ENCODE measurements at places on chromosomes 4 and X.

DNA sequence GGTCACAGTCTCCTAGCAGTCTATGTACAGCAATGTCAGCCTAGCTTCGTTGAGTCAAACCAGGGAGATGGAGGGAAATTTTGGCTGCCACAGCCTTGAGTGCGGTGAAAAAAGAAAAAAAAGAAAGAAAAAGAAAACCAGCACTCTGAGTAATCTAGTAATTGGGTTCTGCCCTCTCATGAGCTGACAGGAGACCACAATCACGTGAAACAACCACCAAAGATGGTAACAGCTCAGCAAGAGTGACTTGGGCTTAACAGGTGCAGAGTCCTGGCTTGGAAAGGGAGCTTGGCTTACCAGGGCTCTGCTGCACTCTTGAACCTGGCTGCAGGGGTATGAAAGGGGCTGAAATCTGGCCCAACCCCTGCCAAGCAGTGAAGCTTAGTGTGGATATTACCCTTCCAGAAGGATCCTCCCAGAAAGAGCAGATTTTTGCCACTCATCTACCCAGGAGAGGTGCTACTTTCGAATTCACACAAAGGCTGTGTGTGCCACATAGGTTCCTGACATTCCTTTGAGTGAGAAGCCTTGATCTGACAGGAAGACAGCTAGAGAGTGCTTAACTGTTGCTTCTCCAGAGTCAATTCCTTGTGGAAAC is 350.3 kb downstream of the PTTG2 start:
- DNase-seq = no peak

GRCh38 chr4:176533159-176533558 is 213.4 kb downstream of the SPCS3 start:
- DNase-seq = no peak

DNA sequence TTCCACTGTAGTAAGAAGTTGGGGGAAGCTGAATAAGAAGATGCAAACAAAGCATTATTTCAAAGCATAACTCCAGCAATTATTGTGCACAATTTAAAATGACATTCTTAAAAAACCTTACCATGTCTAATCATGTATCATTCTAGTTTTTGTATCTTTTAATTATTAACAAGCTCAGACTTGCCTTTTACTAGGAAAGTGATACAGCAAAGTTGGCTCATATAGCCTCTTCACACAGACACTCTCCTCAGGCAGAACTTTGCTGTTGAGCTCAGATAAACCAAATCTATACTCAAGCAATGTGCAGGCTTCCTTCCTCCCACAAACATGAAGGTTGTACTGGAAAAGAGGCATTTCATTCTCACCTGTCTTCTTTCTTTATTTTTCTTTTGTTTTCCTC is 358.7 kb upstream of the EMCN start:
- no peak for DNase-seq

GRCh38 chr4:162878096-162878495 is 288.6 kb downstream of the NAF1 start:
- DNase-seq = no peak

DNA sequence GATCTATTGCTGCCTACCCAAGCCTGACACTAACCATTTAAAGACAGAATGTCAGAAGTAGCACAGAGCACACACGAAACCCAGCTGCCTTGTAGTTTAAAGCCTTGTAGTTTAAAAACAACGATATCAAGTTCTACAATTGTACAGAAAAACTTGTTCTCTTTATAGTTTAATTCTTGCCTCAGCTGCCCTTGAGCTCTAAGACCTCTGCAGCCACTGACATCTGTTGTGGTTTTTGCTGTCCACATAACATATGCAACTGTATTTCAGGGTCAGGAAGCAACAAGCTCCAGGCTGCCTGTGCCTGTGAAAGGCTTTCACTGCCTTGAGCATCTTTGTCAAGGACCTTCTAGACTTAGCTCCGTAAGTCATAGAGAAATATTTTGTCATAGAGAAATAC is 227.2 kb downstream of the SPCS3 start:
- no peak for DNase-seq

- DNase-seq = peak; percentile 4
These were observed 151.7 kb upstream of the TBL1X start for GRCh38 chrX:9312922-9313867.

GRCh38 chrX:148940411-148940996 is 440.1 kb downstream of the AFF2 start:
- no peak for DNase-seq

- peak; percentile 10 for DNase-seq
These were observed 57.3 kb upstream of the TCEAL2 start for GRCh38 chrX:102067966-102068723.

DNA sequence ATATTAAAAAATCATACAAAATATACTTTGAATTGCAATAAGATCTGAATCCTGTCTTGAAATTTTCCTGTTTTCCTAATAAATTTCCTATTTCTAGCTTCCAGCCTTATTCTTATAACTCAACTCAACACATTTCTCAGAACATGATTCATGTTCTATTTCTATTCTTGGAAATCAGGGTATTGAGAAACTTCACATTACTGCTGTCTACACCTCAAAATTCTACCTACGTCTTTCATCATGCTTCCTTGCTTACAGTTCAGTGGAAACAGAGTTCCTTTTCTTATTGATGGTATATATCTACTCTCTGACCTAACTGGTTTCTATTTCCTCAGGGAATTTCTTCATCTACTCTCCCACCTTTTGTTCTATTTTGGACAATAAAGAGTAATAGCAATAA is 2139.0 kb downstream of the ARAP2 start:
- no peak for DNase-seq

DNA sequence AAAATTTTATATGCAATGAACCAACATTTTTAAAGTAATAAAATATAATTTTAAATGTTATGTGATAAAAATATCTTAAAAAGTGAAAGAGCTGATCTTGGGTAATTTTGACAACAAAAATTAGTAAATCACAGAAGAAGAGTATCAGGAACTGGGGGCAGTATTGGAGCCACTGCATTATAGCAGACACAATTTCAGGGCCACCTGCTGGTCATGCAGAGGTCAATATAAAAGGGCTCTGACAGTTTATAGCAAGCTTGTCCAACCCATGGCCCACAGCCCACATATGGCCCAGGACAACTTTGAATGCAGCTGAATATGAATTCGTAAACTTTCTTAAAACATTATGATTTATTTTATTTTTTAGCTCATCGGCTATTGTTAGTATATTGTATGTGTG is 13.0 kb upstream of the LEF1 start:
- no peak for DNase-seq
